Caco-2 (cell line): ENCODE measurements at places on chromosomes 2 and 18.

DNA sequence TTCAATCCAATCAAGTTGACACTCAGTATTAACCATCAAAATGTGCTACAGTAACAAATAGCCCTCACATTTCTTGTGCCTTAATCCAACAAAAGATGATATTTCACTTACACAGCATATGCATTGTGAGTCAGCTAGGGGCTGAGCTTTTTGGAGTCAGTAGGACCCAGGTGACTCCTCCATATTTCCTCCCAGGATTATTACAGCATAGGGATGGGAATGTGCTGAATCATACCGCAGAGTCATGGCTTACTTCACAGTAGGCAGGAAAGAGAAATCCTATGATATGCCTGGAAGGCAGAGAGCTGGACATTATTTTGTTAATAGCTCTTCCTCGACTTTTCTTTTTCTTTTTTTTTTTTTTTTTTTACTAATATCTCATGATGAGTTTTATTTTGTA is 153.3 kb downstream of the TMEM182 start:
- no peak for DNase-seq

GRCh38 chr18:22933966-22934423 is 867 bp downstream of the RBBP8 start:
- DNase-seq = no peak

DNA sequence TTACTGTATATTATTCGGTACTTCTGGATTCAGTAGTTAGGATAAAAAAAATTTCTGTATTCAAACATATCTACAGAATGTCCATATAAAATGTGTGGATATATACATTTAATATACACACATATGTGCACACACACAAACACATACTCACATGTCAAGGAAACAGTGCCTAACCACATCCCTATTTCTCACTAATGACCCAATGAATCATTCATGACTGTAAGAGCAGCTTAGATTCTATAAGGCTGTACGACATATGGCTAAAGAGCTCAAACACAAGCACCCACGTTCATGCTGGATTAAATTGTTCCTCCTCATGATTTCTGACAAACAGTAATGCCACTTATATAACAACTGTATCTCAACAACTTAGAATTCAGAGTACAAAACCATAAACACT is 457.3 kb downstream of the ADCYAP1 start:
- no peak for DNase-seq

DNA sequence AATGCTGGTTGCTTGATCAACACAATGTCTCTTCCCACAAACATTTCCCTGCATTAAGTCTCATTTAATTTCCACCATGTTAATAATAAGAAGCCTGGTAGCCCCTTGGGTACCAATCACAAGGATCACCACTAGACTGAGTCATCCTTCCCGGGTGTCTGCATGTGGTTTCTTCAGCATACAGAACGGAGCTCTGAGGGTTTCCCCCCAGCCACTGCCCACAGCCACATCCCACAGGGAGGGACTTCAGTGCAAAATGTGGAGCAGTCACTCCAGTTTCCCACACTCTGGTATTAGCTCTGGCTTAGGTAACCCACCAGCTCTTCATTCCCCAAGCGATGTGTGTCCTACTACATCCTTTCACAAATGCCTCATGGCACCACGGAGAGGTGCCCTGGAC is 42.7 kb upstream of the POLE4 start:
- DNase-seq = no peak

DNA sequence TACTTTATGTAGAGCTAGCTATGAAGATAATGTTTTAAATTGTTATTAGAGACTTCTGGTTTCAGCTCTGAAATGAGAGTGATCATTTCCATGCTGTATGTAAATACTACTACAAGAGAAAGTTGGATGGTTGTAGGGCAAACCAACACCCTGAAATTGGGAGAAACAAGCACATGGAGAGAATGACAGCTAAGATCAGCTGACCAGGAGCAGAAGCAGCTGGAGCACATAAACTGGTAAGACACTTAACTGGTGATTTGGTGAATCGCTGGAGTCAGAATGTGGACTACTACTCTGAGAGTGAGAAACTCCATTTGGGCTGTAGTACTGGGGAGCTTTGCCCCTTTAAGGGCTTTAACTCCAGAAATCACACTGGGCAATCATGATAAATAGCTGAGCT is 226.8 kb downstream of the RND3 start:
- no peak for DNase-seq

DNA sequence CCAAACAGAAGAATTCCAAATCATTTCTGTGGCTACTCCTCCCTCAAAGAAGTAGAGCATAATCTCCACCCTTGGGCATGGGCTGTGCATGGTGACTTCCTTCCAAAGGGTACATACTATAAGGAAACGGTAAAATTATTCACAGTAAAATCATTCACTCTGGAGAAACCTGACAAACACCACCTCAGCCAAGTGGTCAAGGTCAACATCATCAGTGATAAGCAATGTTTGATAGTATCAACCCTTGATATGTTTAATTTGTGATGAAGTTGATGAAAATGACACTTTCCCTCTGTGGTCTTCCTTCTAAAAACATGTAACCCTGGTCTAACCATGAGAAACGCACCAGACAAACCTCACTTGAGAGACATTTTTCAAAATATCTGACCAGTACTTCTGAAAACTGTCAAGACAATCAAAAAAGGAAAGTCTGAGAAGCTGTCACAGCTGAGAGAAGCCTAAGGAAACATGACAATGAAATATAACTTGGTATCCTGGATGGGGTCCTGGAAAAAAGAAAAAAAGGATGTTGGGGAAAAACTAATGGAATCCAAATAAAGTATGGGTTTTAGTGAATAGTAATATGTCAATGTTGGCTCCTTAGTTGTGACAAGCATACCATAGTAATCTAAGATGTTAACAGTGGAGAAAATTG is 9.4 kb upstream of the TXNDC2 start:
- no peak for DNase-seq

- DNase-seq = no peak
Measured at GRCh38 chr2:207251573-207252192, 85.9 kb upstream of the KLF7 start.

DNA sequence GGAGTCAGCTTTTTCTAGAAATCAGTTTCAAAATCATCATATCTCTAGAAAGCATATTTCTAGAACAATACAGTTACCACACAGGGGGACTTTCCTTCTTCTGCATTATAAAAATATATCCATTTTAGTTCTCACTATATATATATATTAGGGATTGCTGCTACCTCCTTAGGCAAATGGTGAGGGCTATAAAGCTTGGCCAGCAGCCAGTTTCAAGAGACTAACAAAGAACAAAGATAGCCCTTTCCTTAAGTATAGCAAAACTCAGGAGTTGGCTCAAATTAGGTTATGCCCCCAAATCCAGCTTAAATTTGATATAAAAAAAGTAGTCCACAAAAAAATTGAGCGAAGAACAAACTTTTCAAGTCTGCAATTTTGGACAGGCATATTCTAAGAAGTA is 70.0 kb downstream of the EIF2AK3 start:
- no peak for DNase-seq

GRCh38 chr2:197423307-197423706 is 11.5 kb downstream of the SF3B1 start:
- DNase-seq = no peak

DNA sequence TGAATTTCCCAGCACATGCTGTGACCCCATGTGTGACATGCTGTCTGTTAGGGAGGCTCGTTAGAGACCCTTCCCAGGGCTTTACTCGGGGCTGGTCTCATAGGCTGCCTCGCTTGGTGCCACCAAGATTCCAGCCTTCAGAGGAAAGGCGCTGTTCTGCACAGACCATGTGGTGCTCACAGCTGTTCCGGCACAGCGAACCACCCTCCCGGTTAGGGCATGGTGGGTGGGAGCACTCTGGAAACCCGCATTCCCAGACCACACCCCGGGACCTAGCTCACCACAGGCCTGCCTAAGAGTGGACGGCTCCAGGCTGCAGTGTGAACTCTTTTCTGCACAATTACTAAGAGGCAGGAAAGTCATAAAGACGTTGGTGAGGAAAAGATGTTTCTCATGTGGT is 112.0 kb downstream of the MBP start:
- DNase-seq = no peak

DNA sequence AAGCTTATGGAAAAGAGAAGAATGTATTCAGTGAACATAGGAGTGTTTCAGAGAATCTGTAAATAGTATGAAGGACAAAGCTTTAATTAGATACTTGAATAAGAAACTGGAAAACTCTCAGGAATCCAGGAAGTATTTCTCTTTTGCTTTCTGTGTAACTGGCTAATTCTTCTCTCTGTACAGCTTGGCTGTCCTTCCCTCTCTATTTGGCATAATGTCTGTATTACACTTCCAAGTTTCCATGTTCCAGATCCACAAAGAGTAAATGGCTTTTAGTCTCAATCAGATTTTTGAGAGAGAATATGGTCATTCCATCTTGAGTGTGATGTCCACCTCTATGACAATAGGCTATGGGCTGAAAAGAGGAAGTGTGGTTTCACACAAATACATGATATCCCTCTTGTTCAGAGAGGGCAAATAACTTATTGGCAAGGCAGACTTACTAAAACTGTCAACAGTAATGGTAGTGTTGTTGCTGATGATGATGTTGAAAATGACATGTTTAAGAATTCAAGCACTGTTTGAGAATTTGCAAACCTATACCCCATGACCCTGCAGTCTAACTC is 129.2 kb upstream of the ERBB4 start:
- no peak for DNase-seq
